ENCODE measurements at places on chromosomes 12 and 14. TPM values are rescaled to one million over a fixed set of nuclear protein-coding genes. Genes with fewer than 3 reads are reported as not detected.

The GALNT8 gene
- total RNA-seq = 0.73 TPM

The GARIN6 gene
- not detected for total RNA-seq

The MBIP gene
- total RNA-seq = 32.8 TPM

The ZNF410 gene
- 66.2 TPM for total RNA-seq

The CD163 gene
- not detected for total RNA-seq

The TSHR gene
- total RNA-seq = not detected

The CEBPE gene
- 0.34 TPM for total RNA-seq

The OR6C2 gene
- total RNA-seq = not detected

The AICDA gene
- not detected for total RNA-seq

The SNRNP35 gene
- total RNA-seq = 24.8 TPM

The COL2A1 gene
- total RNA-seq = 0.05 TPM

The COPZ1 gene
- total RNA-seq = 95.2 TPM

The MUCL1 gene
- total RNA-seq = not detected

The KRT3 gene
- not detected for total RNA-seq

The NFE2 gene
- not detected for total RNA-seq

The PPP1R1A gene
- not detected for total RNA-seq

The VWF gene
- 0.07 TPM for total RNA-seq

The PZP gene
- not detected for total RNA-seq

The TGFB3 gene
- total RNA-seq = 4.4 TPM

The ASCL1 gene
- total RNA-seq = not detected

The TCL1B gene
- total RNA-seq = not detected

The PCED1B gene
- total RNA-seq = 76.3 TPM

The PRH2 gene
- total RNA-seq = not detected

The SMCO2 gene
- 0.23 TPM for total RNA-seq

The CISTR gene
- not detected for total RNA-seq

The EEA1 gene
- total RNA-seq = 33.2 TPM

The TMEM233 gene
- not detected for total RNA-seq

The LBHD2 gene
- total RNA-seq = not detected

The KRT72 gene
- 3.2 TPM for total RNA-seq

The RNASE7 gene
- total RNA-seq = not detected

The NPFF gene
- not detected for total RNA-seq

The ABHD12B gene
- not detected for total RNA-seq

The RNASE3 gene
- total RNA-seq = not detected

The GALNT16 gene
- total RNA-seq = not detected

The SLC6A15 gene
- total RNA-seq = 0.25 TPM

The OR4K13 gene
- not detected for total RNA-seq

The AKAP6 gene
- total RNA-seq = 1.1 TPM

The BEGAIN gene
- 3.1 TPM for total RNA-seq
